ENCODE measurements at places on chromosomes 12 and 14.

GRCh38 chr14:84819528-84819927 is 710.4 kb upstream of the FLRT2 start:
- DNase-seq, result no peak

- DNase-seq, result no peak
Measured at GRCh38 chr12:43816168-43816567, 10.1 kb upstream of the TWF1 start.

- no peak for DNase-seq
Measured at GRCh38 chr12:122975790-122976647, 975 bp downstream of the OGFOD2 start.

DNA sequence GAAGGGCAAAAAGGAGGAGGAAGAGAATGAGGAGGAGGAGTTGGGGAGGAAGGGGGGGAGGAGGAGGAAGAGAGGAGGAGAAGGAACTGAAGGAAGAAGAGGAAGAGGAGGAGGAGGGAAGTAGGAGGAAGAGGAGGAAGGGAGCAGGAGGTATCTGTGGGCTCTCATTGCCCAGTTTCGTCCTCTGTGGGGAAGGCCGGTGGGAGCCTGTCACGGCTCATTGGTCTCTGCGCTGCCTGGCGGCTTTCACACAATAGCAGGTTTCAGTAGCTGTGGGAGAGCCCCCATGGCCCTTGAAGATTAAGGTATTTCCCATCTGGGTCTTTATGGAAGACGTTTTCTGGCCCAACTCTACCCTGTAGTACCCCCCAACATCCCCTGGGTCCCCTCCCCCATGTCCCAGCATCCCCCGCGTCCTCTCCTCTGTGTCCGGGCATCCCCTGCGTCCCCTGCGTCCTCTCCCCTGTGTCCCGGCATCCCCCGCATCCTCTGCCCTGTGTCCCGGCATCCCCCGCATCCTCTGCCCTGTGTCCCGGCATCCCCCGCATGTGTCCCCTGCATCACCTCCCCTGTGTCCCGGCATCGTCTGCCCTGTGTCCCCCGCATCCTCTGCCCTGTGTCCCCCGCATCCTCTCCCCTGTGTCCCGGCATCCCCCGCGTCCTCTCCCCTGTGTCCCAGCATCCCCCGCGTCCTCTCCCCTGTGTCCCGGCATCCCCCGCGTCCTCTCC is 278.2 kb upstream of the SFSWAP start:
- no peak for DNase-seq

DNA sequence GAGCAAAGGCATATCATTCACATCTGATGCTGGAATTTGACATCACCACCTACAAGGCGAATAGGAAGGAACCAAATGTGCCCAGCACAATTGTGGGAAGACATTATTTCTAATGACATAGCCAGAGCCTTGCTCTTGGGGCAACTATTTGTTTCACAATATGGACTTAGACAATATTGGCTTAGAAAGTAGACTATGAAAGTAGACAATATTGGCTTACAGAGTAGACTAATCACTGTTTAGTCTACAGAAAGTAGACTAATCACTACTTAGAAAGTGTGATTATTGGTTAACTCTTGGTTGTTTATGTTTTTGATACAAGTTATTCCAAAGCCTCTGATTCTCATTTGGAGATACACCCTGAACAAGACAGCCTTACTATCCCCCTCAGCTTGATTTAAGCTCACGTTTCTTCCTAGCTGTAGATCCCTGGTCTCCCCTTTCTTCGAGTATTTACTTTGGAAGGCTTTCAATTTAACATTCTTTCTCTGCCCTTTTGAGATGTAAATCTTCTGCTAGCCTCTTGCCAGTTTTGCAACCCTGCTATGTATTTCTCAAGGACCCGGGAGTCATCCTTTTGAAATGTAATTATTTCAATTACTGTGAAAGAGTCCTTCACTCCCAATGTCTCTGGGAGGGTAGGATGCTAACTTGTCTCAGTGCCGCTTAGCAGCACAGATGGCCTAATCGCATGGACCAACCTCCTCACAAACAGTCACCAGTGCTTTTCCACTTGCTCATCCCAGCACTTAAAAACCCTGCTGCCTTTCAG is 843.2 kb downstream of the GALC start:
- no peak for DNase-seq

GRCh38 chr14:90580377-90581335 is 183.8 kb downstream of the CALM1 start:
- DNase-seq, result no peak

GRCh38 chr14:101002738-101003137 is 99.2 kb upstream of the RTL1 start:
- no peak for DNase-seq

GRCh38 chr12:23534196-23534595 is 415.3 kb downstream of the SOX5 start:
- no peak for DNase-seq

DNA sequence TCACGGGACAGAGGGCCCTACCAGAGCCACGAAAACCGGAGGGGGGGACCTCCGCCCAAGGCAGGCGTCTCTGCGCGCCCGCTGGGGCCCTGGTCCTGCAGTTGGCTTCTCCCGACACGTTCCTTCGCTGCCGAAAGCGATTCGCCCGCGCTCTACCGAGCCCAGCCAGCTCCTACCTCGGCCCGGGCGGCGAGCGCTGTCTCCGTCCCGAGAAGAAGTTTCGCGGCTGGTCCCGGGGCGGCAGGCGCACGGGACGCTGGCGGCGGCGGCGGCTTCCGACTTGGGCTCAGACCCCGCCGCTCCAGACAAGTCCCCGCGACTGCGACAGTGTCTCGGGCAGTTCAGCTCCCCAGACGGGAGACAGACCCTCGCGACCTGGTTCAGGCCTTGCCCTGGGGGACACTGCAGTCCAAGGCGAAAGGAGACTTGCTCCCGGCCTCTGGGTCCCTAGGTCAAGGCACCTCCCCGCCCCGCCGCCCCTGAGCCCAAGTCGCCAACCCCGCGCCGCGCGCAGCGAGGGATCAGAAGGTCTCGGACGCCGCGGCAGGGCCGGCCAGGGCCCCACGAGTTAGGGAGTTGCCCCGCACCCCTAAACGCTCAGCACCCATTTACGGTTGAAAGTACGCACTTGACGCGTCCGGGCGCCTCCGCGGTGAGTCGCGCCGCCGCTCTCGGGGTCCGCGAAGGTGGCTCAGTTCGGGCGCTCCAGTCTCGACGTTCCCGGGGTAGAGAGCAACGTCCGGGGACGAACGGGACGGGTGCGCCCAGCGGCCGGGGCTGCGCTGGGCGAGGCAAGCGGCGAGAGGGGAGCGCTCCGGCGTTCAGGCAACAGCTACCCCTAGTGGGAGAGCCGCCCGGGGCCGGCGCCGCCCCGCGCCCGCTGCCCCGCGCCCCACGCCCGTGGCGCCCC is 1.4 kb upstream of the DIO3 start:
- DNase-seq, result no peak

GRCh38 chr14:100536721-100537445 is 50.3 kb downstream of the BEGAIN start:
- DNase-seq, result no peak

- no peak for DNase-seq
Measured at GRCh38 chr14:72631401-72631800, 262.5 kb downstream of the DPF3 start.

DNA sequence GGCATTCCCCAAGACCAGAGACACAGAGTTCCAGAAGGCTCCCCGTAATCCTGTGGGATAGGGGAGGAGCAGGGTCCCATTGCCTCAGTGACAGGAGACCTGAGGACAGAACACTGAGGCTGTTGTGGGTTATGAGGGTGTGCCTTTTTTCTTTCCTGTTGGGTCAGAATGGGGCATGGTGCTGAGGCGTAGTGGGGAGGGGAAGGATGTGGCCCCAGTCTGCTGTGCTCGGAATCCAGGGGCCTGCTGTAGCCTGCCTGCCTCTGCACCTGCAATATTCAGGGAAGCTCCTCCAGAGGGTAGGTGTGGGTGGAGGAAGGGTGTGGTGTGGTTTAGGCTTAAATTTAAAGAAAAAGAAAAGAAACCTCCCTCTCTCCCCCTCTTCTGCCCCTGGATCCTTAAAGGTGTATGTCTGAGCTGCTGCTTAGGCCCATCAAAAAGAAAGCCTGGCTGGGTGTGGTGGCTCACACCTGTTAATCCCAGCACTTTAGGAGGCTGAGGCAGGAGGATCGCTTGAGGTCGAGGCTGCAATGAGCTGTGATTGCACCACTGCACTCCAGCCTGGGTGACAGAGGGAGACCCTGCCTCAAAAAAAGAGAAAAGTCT is 18.7 kb downstream of the PLEKHG3 start:
- no peak for DNase-seq

- DNase-seq, result no peak
Measured at GRCh38 chr12:4036671-4037271, 163.6 kb upstream of the PARP11 start.

GRCh38 chr12:83468988-83469908 is 782.5 kb downstream of the TMTC2 start:
- no peak for DNase-seq

DNA sequence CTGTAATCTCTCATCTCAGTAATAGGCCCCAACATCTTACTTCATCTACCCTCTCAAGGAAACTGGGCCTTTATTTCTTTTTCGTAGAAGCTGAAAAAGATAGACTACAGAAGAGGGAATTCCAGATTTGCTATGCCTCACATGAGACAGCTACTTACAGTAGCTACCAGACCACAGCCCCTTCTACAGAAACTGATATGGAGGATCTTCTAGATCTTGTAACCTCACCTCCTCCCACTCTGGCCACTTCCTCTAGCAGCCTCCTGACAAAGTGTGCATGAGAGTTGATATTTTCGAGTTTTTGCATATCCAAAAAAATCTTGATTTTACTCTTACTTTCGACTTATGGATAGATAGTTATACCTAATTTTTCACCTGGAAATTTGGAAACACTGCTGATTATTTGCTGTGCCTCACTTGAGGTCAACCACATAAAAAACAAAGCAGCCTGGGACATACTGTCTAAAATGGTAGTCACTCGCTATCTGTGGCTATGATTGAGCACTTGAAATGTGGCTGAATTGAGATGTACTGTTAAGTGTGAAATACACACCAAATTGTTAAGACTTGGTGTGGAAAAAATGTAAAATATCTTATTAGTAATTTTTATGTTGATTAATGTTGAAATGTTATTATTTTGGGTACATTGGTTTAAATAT is 86.3 kb upstream of the NID2 start:
- no peak for DNase-seq

GRCh38 chr12:68040450-68041075 is 51.3 kb downstream of the IFNG-AS1 start:
- peak; percentile 42 for DNase-seq

DNA sequence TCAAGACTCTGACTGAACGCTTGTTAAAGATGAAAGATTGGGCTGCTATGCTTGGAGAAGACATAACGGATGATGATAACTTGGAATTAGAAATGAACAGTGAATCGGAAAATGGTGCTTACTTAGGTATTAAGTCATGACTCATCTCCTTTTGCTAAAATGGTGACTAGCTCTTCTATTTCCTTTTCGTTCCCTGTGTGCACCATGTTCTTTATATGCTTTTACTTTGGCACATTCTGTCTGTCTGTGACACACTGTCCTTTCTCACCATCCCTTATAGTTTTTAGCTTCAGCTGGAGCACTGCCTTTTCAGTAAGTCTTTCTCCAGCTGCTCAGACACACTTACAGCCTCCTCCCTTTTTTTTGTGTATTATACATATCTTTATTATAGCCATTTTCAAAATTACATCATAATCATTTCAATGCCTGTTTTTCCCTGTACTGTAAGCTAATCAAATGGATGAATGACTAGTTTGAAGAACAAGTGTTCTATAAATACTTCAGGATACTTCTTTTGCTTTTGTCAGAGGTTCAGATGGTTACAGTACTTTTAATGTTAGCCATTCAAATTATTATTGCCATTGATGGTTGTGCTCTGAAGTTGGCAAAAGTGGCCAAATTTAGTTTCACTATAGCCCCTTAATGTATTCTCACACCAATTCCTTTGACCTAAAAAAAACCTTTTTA is 68.6 kb downstream of the MIA2 start:
- DNase-seq, result no peak

- DNase-seq, result no peak
Measured at GRCh38 chr14:104933746-104934733, 9.4 kb downstream of the PLD4 start.

GRCh38 chr12:132619386-132620112 is 973 bp downstream of the P2RX2 start:
- no peak for DNase-seq

DNA sequence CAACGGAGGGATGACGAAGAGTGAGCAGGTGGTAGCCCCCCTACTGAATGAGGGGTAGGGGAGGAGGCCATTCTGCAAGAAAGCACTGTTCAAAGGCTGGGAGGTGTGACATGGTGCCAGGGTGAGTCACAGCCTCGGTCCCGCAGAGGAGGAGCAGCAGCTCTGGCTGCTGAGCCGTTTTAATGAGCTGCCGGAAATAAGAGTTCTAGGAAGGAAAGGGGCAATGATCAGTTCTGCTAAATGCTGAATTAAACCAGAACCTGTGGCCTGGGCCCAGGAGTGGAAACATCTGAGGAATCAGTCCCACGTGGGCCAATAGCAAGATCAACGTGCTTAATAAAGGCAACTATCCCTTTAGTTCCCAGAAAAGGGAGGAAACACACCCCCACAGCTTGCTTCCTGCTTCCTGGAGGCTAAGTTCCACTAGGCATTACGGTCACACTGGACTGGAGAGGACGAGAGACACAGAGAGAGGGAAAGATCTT is 3.6 kb downstream of the ABCD4 start:
- DNase-seq, result no peak

DNA sequence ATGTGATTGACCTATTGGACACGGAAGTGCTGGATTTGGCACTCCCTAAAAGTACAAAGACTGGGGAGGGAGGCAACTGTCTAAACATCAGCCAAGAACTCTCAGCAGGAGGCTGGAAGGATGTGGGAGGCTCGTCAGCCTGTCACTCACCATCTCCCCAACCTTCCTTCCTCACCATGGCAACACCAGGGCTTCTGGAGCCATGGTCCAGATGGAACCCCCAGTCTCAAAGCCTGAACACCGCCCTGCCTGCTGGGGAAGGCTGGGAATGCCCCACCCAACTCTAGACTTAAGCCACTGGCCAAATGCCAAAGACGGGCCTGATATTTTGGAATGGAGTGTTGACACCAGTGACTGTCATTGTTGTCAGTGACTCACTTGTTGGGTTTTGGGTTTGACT is 55.3 kb downstream of the GALNT16 start:
- no peak for DNase-seq

DNA sequence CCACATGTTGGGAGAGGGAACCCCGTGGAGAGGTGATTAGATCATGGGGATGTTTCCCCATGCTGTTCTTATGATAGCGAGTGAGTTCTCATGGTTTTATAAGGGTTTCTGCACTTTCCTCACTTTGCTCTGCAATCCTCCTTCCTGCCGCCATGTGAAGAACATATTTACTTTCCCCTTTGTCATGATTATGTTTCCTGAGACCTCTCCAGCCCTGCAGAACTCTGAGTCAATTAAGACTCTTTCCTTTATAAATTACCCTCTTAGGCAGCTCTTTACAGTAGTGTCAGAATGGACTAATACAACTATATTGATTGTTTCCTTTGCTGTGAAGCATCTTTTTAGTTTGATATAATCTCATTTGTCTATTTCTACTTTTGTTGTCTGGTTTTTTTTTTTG is 13.1 kb upstream of the RASSF9 start:
- no peak for DNase-seq

DNA sequence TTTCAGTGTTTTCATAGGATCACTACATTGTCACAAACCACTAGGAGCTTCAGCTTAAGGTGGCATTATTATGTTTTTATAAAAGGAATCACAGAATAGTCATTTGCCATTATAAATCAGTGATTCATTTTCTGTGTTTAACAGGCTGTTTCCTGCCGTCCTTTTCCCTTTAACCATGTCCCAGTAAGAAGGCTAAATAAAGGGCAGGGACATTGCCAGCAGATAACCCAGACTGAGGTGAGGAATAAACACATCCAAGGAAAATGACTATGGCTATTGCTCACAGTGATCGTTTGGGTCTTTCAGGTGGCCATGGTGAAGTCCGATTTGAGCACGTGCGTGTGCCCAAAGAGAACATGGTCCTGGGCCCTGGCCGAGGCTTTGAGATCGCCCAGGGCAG is 17.9 kb upstream of the ALDH2 start:
- DNase-seq, result no peak
